Stromal cell of bone marrow (primary cell): ENCODE measurements at places on chromosomes 4 and X.

GRCh38 chr4:2824836-2825381 lies 18.7 kb upstream of the ADD1 start:
- DNase-seq, result no peak

GRCh38 chr4:73725510-73725909 lies 14.9 kb upstream of the CXCL8 start:
- no peak for DNase-seq

- peak; percentile 91 for DNase-seq
Observed at GRCh38 chrX:19303256-19303880, 40.4 kb upstream of the PDHA1 start.

GRCh38 chrX:82973646-82974045 lies 534.4 kb upstream of the POU3F4 start:
- no peak for DNase-seq

DNA sequence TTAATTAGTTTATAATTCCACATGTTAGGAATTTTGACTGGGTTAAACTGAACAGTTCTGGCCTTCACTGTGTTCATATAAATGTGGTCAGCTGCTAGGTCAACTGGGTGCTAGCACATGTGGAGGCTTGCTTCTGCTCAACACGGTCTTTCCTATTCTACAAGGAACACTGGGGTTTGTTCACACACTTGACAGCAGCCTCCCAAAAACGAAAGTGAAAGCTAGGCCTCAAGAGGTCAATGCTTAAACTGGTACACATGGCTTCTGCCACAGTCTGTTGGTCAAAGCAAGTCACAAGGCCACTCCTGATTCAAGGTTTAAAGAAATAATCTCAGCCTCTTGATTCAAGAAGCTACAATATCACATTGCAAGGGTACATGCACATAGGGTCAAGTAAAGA lies 126.5 kb downstream of the QDPR start:
- DNase-seq, result no peak

DNA sequence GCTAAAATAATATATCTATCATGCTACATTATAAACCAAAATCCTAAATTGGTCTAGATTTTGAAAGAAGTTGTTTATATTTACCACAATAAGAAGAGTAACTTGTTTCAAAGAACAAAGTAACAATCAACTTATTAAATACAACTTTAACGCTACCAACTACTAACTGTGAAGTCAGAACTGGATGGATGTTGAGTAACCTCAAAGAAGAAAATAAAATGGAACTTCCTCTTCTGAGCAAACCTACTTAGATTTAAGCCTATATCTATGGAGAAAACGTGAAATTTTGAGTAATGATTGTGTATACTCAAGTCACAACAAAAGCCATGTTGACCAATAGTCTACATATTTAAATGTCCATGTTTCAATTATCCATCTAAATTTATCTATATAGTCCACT lies 25.7 kb downstream of the SH3RF1 start:
- no peak for DNase-seq

GRCh38 chrX:30654989-30655607 lies 1.9 kb downstream of the GK start:
- DNase-seq, result no peak

DNA sequence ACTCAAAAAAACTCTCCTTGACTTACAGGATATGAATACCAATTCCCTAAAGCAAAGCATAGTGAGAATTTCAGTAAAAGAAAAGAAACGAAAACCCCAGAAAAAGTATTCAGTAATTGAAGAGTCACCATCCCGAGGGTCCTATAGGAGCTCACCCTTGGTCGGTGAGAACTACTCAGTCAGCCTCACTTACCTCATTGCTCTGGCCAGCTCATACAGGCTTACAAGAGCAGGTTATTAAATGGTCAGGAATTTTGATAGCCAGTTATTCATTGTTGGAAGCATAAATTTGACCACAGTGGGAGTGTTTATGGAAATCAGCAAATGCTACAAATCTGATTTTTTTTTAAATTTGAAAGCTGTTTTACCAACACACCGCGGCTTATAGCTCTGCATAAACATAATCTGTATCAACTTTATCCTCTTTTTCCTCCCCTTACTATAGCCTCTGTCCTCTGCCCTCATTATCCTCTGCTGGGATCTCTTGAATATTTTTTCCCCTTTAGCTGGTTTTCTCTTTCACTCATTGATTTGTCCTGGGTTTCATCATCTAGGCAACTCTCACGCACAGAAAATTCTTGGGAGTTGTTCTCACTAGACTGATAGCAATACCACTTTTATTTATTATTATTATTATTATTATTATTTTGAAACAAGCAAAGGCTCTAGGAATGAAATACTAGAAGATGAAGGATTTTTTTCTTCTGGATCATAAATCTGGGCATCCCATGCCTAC lies 11.0 kb upstream of the CXCL2 start:
- peak; percentile 92 for DNase-seq

DNA sequence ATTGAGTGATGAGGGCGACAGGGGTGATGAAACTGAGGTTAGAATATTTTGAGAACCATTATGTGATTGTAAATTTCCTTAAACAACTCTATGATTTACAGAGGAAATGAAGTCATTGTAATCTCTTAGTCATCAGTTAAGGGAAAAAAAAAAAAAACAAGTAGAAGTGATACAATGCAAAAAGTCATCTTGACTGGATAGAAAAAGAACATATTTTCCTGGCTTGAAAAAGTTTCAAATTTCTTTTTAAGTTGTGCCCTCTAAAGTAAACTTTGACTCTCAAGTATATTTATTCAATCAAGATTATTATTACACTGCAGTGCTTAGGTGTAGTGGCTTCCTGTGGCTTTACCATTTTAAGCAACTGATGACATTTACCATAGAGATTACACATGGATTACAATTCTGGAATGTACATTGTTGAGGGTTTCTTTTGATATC lies 40.6 kb downstream of the GABRB1 start:
- DNase-seq, result peak; percentile 54

DNA sequence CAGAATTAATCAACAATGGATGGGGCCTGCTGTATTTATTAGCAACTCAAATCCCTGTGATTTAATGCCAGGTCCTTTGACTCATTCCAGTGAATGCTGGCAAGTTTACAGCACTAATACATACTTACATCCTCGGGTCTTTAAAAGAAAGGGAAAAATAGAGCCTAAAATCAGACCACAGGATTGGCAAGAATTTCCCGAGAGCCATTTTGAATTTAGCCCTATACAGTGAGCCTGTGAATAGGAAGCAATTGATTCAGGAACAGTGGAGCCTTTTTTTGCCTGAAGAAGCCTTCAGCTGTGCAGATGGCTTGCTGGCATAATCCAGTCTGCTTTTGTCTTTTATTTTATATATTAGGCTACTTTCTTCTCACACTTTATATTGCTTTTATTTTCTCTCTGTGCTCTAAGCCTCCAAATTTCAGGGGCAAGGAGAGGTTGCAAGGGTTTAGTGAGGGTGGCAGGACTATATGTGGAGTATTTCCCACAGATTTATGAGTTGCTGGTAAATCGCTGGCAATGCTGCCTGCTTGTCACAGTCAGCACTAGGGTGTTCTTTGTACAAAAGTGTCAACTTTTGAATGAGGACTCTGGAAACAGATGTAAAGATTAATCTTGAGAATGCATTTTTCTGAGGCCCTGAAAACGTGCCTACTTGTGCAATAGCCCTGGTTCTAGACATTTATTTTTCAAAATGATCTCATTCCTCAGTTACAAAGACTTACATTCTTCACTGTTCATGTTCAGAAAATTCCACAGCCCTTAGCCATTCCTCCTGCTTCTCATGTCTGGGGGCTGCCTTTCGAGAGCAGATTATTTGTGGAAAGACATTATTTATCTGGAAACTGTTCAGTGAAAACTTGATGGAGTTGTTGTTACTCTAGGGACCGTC lies 303.5 kb downstream of the SPRY1 start:
- DNase-seq, result peak; percentile 74

DNA sequence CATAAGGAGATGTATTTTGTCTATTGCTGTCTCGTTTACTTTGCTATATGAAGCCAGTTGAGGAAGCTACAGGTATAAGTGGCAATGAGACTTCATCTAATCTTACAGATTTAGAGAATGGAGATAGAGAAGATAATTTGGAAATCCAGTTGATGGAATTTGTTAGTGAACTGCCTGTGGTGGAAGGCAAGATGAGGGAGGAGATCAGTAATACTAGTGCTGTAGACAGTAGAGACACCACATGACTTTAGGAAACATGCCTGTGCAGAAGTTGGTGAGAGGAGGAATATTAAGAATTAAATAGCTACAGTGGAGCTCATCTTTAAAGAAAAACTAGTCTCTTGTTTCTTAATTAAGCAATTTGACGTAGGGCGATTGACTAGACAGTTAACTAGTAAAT lies 51.3 kb downstream of the RBPJ start:
- DNase-seq, result no peak

GRCh38 chr4:135282676-135283075 lies 1081.1 kb upstream of the PABPC4L start:
- DNase-seq, result no peak

- DNase-seq, result no peak
Observed at GRCh38 chr4:184395971-184396391, 78.4 kb downstream of the IRF2 start.

DNA sequence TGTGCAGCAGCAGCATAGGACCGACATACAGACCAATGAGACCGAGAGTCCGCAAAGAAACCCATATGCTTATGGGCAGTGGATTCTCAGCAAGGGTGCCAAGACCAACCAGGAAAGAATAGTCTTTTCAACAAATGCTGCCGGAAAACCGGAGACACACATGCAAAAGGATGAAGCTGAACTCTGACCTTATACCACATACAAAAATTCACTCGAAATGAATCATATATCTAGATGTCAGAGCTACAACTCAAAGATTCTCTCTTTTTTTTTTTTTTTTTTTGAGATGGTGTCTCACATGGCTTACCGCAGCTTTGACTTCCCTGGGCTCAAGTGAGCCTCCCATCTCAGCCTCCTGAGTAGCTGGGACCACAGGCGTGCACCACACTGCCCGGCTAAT lies 16.0 kb upstream of the MXD4 start:
- DNase-seq, result no peak

DNA sequence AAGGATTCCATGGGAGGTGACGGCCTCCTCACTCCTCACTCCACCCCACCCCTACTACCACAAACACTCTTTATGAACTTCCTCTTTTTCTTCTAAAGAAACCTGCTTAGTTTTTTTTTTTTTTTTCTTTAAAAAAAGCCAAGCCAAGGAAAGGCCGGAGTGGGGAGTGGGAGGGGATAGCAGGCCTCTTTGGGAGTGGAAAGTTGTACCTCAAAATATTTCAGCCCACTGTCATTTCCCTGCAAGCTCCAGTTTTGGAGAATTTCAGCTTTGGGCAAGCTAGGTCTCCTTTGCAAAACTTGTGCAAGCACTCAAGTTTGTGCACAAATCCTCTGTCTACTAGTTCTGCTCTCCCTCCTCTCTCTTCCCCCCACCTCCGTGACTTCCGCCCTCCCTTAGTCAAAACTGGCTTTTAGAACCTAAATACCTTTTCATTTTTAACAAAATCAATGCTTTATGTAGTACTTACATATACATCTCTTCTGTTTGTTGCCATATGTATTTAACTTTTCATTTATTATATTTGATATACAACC lies 512 bp upstream of the ANTXR2 start:
- no peak for DNase-seq

DNA sequence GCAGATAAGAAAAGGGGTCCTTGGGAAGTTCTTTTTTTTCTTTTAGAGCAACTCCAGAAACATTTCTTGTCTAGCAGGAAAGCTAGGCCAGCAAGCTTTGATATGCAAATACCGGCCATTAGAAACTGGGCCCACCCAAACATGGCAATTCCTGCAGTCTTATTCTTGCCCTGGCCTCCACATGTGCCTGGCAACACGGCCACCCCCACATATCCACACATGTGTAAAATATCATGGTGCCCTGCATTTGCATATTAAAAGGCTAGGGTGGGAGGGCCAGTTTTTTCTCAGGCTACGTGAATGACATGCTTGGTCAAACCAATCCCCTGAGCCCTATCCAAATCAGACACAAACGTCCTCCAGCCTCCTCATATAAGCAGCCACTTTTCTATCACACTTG lies 171.7 kb upstream of the ZCCHC13 start:
- no peak for DNase-seq

DNA sequence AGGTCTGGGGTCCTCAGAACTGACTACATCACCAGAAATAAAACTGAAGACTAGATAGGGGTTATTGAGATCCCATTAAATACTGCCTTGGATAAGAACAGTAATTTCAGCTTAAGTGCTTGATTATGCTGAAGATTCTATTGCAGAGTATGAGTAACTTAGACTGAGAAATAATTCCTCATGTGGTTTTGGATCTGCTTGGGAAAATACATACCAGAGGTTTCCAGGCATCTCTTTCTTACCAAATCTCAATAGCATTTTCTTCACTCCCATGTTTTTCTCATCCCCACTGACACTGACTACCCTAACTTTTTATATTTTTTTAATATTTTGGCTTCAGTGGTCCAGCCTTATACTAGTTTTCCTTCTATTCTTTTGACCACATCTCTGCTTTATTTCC lies 92.0 kb upstream of the TEX13D start:
- DNase-seq, result no peak

GRCh38 chrX:2614911-2615310 lies 76.2 kb upstream of the CD99 start:
- DNase-seq, result peak; percentile 83

GRCh38 chr4:181006499-181007260 lies 1236.5 kb upstream of the TENM3 start:
- no peak for DNase-seq

GRCh38 chrX:115632455-115632854 lies 71.5 kb downstream of the PLS3 start:
- DNase-seq, result no peak

DNA sequence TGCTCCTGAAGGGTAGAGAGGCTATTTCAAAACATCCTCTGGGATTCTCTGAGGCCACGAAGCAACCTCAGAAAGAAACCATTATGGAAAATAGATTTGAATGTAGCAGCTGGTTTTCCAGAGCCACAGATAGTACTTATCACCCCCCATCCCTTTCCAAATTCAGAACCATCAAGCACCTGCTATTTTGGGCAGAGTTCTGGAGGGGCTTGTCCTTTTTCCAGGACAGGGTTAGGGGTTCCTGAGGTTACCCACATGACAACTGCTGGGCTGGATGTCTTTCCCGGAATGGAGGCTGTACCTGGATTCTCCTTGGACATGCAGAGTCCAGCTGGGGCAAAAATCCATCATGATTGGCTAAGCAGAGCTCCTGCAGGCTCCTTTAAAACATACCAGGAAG lies 22.0 kb upstream of the ZXDA start:
- DNase-seq, result no peak

DNA sequence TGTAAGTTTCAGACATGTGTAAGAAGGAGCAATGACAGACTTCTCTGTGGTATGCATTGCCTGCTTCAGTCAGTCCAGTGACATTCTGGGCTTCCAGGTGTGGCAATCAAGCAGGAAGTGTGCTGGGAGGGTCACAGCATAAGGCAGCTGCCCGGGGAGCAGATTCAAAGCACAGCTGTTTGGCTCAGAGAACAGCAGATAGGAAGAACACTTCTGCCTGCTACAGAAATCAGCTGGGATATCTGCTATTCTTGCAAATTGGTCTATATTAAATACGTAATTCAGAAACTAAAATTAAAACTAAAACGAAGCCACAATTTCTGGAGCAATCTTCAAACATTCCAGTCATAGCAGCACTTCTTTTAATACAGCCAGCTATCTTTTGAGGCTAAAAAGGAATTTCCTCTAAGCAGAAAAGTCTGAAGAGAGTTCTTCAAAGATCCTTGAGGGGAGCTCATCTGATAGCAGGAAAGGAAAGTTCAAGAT lies 47.5 kb upstream of the GALNT7 start:
- DNase-seq, result no peak
